Myocyte (in vitro differentiated cells): ENCODE measurements at places on chromosomes 7 and 10.
A peak's percentile ranks its signal among the peaks of the same experiment; 100 is the strongest.

DNA sequence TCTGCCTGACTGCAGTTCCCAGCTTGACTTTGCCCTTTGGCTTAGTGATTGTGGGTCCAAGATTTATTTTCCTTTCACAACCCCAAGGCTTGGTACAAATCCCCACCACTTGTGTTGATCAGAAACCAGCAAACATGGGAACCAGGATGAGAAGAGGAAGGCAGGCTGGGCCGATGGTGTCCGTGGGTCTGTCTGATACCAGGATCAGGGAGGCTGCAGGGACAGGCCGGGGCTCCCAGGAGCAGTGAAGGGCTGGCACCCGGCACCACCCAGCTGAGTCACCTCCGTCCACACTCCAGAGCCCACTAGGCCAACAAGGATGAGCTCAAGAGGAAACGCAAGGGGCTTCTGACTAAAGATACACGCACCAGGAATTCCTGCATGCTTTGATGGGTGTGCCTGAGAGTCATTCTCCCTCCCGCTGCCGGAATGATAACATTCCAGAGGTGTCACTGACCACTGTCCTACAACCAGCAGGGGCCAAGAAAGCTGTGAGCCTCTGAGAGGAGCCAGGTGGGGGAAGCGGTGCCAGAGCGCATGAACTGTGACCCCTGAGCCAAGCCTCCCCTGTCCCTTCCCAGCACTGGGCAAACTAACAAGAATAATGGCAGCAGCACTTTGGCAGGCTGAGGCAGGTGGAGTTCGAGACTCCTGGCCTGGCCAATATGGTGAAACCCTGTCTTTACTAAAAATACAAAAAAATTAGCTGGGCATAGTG is 29.2 kb upstream of the PROSER2 start:
- peak; percentile 86 for DNase-seq

DNA sequence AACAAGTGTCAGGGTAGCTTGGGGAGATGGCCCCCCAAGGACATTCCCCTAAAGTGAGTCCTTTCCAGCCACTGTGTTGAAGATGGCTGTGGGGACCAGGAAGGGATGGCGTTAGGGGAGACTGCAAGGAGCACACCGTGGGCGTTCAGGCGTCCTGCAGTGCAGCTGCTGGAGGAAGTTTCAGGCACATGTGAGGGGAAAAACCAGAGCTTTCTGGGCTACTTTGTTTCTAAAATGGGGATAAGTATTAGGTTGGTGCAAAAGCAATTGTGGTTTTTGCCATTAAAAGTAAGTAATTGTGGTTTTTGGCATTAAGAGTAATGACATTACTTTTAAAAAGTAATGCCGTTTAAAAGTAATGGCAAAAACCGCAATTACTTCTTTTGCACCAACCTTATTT is 14.3 kb downstream of the PRF1 start:
- no peak for DNase-seq

- no peak for DNase-seq
Observed at GRCh38 chr10:132974886-132975830, 32.8 kb upstream of the CFAP46 start.

GRCh38 chr7:151167197-151167961 is at the start of gene GBX1:
Gene GBX1, minus strand, starts transcription at chr7:151167694. Its CDS starts 146 bp downstream, at chr7:151167548.
- peak; percentile 20 for DNase-seq

- DNase-seq, result peak; percentile 98
Observed at GRCh38 chr7:123645516-123645915, 10.2 kb upstream of the LMOD2 start.

- DNase-seq, result no peak
Observed at GRCh38 chr7:156669035-156669828, 28.7 kb downstream of the RNF32 start.

DNA sequence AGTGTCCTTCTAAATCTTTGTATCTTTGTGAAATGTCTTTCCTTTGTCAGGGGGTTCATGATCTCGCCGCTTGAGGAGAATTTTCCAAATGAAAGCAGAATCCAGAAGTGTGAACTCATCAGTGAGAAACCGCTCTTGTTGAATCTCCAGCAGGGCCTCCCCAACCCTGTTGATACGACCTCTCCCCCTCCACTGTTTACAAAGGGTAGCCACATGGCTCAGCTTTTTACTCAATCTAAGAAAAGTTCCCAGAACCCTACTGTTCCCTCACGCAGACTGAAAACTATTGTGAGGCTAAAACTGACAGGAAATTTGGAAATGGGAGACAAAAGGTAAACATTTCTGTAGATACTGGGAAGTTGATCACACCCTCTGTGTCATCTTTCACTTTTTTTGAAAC is 73.9 kb downstream of the SEMA3C start:
- no peak for DNase-seq
